ENCODE measurements at places on chromosomes 5 and 9.
A peak's percentile ranks its signal among the peaks of the same experiment; 100 is the strongest.

DNA sequence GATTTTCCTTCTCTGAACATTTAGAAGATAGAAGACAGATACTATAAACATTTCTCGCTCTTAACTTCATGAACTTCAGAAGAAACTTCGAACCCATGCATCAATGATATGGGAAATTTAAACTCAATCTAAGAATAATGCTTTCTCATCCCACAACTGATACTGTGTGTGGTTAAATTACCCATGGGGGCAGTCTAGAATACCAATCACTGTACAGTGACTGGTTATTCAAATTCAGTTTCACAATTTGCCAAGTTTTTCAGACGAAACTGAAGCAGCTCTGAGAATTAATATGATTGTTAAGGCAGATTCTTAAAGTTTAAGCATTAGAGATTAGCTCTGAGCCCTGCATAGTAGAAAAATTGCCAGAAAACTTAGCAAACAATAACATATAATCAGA lies 431.0 kb downstream of the SH3GL2 start:
- DNase-seq = no peak

- no peak for DNase-seq
Measured at GRCh38 chr5:5209510-5210286, 69.6 kb downstream of the ADAMTS16 start.

DNA sequence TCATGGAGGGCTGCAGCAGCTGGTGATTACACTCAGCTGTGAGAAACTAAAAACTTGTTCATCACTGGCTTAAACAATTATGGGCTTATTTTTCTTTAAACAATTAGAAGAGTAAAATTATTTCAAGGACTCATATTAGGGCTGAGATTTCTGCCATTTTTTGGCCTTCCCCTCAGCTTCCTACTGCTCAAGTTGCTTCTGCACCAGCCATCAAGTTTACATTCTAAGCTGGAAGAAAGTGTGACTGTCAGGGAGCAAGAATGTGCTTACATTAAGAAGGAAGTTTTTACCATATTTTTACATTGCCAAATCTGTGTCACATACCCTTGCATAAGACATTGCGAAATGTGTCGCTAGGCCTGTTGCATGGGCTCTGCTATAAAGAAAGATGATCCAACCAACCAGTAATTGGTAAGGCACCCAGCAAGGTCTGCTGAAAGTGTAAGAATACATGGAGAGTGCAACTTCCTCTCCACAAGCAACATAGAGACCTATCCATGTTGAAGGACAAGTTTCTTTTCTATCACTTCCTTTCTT lies 260.3 kb upstream of the CDH10 start:
- DNase-seq = peak; percentile 2

GRCh38 chr5:151085517-151086041 lies 4.7 kb upstream of the TNIP1 start:
- no peak for DNase-seq

DNA sequence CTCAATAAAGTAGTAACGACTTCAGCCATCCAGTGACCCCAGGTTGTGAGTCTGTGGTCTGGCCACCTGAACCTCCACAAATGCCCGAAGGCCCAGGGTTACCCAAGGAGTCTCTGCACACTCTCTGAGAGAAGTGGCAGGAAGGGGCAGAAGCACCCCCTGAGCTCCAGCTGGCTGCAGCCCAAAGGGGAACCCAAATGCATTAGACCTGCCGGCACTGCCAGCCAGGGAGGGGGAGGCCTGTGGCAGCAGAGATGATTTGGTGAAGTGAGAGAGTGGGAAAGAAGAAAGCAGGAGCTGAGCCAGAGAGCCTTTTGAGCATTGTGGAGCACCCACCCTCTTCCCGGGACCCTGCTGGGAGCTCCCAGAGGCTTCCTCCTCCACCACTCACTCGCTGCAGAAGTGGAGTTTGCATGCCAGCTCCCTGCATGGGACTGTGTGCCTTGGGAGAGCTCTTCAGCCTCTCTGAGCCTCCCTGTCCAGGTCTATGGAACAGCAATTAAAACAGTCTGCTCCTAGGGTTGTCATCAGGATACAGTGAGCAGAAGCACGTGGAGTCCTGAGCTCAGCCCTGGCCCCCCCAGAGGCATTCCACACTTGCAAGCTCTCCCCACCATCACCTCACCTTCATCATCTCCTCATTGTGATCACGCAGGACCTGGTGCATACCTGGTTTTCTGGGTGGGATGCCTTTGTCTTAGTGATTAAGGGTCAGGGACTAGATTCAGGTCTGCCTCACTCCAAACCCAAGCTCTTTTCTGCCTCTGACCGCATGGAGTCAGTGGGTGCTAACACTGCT lies 13.8 kb upstream of the ANGPTL2 start:
- DNase-seq = no peak
